Activated CD4-positive, alpha-beta T cell treated with anti-CD3 and anti-CD28 coated beads, Interleukin-2, amount 50 U/mL, for 4 hours (primary cell): ENCODE measurements at places on chromosomes 13 and 19.

DNA sequence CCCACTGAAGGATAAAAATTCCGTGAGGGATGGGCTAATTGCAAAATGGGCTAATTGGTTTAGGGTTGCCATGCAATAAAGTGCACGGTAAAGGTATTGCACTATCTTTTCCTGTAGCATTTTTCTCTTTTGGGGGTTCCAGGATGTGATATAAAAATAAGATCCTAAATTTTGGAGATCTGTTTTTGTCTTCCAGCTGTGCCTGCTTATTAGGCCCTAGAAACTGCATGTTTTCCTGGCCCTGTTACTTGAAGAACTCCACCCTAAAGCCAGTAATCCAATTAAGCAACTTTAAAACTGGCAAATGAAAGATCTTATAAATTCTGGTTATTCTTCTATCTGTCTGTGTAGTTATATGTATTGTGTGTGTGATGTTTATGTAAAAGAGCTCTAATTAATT is 2489.6 kb downstream of the PCDH9 start:
- no peak for DNase-seq

GRCh38 chr13:113345486-113345885 is 18.4 kb downstream of the GRTP1 start:
- no peak for DNase-seq

- no peak for DNase-seq
Measured at GRCh38 chr13:50357136-50357535, 341.9 kb downstream of the KCNRG start.

DNA sequence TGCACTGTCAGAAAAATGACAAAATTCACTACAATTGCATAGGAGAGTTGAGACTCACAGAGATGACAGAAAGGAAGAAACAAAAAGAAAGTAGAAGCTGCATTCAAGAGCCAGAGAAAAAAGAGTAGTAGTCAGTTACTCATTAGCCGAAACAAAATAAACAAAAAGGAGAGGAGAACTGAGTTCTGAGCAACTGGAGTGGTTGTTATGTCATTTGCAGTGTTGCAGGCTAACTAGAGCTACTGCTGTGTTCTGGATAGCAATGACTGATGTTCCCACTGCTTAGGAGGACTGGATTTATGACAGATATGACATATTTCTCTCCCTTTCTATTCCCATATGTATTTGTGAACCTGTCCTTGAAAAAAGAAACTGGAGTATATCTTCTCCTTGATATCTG is 482.6 kb downstream of the RFC3 start:
- DNase-seq = no peak

GRCh38 chr19:50492303-50493052 is 15.8 kb upstream of the GARIN5A start:
- DNase-seq = peak; percentile 28

- no peak for DNase-seq
Measured at GRCh38 chr13:80131204-80131603, 209.7 kb downstream of the SPRY2 start.

DNA sequence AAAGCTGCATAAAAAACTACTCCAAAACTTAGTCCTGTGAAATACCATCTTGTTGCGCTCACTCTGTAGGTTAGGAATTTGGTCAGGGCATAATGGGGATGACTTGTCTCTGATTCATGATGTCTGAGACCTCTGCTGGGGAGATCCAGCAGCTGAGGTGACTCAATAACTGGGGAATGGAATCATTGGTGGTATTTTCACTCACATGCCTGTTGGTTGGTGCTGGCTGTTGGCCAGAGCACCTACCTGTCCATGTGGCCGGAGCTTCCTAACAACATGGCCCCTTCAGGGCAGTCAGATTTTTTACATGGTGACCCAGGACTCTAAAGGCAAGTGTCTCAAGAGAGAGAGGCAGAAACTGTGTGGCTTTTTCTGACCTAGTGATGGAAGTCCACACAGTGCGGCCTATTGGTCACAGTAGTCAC is 7.4 kb upstream of the ESD start:
- no peak for DNase-seq

GRCh38 chr13:59488436-59488835 is 675.3 kb downstream of the DIAPH3 start:
- no peak for DNase-seq

- no peak for DNase-seq
Measured at GRCh38 chr19:19637523-19638251, 5.8 kb downstream of the GMIP start.

DNA sequence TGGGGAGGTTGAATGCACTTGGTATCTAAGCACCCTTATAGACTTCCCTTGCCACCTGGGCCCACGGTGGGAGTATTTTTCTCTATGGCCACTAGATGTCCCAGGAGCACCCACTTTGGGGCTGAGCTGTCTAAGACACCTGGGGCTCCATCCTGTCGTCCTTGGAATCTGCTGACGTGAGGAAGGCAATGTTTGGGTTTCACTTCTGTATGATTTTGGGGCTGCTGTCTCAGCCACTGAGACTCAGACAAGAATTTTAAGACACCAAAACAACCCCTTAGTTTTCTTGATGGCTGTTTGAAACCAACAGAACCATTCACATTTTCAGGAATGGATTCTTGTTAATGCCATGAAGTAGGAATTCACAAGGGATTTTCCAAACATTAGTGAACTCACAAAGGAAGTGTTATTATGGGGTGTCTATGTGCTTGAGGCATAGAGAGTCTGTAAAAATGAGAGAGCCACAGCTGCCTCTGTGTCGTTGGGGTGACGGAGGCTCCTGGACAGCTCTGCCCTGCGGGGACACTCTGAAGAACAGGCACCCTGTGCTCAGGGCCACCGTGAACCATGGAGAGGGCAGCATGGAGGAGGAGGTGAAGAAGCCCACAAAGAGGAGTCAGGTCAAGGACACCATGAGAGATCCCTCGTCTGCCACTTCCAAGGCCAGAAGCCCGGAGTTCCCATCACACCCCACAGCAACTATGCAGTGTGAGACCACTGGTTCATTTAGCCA is 106.8 kb upstream of the SPATA13 start:
- peak; percentile 41 for DNase-seq

- no peak for DNase-seq
Measured at GRCh38 chr19:50831026-50831396, 2.4 kb downstream of the KLK15 start.

GRCh38 chr13:112905619-112905989 is 63.4 kb upstream of the MCF2L start:
- no peak for DNase-seq

GRCh38 chr19:12733369-12734214 is 892 bp downstream of the TRIR start:
- DNase-seq = peak; percentile 15

DNA sequence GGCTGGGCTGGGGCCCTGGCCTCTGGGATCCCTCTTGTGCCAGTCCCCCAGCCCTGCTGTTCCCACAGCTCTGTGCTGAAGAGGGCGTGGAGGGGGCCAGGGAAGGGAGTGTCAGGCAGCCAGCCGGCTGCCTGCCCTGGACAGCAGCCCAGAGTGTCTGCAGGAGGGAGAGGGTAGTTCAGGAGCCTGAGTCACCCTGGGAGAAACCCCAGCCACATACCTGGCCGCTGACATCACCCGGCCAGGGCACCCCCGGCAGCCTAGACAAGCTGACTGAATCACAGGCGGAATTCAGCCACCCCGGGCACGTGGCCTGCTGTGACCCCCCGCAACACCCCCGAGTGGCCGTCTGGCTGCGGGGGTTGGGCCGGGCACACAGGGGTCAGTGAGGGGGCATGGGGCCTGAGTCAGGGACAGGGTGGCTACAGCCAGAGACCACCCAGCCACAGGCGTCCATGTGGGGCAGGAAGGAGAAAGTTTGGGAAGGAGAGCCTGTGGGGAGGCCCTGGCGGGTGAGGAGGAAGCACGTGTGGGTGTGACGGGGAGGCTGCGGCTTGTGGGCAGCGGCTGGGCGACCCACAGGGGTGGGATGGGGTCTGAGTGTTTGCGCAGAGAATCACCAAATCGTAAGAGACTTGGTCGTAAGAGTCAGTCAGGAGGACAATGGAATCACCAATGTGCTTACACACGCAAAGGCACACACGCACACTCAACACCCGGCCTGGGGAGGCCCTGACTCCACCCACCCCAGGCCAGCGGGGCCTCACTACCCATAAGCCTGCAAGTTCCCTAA is 11.9 kb upstream of the FOSB start:
- peak; percentile 38 for DNase-seq

GRCh38 chr13:70644052-70644451 is 535.8 kb upstream of the KLHL1 start:
- DNase-seq = no peak

DNA sequence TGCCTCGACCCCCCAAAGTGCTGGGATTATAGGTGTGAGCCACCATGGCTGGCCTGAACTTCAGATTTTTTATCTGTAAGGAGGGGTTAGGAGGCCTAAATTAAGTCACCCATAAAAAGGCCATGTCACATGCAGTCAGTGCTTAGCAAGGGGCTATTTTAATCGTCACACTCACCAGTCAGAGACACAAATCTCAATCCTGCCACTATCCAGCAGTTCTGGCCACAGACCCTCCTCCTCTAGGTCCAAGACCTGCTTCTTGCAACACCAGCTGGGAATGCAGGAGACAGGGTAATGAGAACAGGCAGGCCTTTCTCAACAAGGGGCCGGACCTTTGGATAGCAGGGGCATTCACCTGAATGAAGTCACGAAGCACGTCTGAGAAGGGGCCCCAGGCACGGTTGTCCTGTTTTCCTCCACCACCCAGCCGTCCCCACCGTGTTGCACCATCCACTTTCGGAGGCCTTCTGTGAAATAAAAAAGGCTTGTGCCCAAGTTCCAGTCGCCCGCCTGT is 1.4 kb downstream of the FBXO27 start:
- no peak for DNase-seq

DNA sequence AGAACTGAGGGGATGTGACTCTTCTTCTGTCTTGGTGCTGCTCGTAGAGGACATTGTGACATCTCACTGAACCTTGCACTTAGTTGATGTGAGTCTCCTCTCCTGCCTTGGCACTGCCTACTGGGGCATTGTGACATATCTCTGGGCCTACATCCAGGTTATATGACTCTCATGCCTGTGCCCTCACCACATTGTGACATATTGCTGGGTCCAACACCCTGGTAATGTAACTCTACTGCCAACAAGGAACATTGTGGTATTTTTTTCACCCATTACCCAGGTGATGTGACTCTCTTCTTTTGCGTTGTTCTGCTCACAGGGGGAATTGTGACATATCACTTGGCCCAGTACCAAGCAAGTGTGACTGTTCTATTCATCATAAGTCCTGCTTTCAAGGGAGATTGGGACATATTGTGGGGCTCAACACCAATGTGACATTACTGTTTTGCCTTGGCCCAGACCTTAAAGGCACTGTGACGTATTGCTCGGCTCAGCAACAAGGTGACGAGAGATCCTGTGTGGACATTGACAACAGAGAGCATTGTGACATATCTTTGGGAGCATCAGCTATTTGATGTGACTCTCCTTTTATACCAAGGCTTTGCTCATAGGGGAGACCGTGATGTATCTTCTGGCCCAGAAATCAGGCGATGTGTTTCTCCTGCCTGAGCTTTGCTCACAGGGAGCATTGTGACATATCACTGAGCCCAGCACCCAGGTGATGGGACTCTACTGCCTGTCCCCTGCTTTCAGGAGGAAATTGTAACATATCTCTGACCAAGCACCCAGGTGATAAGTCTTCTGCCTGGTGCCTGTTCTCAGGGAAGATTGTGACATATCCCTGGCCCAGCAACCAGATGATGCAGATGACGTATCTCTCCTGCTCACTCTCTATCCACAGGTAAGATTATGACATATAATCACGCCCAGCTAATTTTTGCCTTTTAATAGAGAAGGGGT is 12.2 kb upstream of the ZNF429 start:
- no peak for DNase-seq

DNA sequence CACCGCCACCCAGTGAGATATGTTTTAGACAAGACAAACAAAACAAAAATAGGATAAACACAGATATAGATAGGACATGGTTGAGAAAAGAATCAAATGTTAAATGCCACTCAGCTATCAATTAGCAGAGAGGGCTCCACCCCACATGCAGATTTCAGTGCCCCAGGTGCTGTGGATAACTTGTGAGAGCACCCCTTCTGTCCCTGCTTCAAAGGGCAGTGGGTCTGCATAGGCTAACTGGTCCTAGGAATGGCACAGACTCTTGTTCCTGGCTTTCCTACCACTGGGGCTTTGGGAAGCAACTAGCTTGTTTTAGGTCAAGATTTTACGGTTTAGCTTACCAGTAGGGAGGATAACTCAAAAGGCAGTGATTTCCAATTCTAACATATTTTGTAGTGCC is 460.3 kb downstream of the TSHZ3 start:
- no peak for DNase-seq

DNA sequence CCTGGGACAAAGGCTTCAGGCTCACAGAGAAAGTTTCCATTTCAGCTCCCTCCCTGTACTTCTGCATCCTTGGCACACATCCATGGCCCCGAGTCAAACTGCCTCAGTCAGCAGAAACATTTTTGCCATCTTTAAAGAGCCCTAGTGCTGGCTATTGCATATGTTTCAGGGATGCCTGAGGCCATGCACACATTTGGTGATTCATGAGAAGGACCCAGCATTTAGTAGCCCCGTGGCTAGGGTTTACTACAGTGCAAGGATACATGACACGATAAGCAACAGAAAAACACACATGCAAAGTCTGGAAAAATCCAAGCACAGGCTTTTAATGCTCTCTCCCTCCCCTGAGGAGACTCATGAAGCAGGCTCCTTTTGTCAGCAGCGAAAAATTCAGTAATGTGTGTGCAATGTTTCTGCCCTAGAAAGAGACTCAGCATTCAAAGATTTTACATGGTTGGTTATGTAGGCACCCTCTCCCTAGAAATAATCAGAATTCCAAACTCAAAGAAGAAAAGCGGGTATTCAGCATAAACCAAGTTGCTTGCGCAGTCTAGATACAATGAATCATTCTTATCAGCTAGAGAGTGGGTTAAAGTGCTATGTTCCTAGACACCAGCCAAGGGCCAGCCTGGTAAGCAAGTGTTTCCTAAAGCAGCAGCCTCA is 17.6 kb downstream of the ACOD1 start:
- DNase-seq = no peak

- no peak for DNase-seq
Measured at GRCh38 chr19:2469102-2469914, 6.6 kb upstream of the GADD45B start.

- no peak for DNase-seq
Measured at GRCh38 chr13:95552208-95552538, 347 bp upstream of the CLDN10 start.

DNA sequence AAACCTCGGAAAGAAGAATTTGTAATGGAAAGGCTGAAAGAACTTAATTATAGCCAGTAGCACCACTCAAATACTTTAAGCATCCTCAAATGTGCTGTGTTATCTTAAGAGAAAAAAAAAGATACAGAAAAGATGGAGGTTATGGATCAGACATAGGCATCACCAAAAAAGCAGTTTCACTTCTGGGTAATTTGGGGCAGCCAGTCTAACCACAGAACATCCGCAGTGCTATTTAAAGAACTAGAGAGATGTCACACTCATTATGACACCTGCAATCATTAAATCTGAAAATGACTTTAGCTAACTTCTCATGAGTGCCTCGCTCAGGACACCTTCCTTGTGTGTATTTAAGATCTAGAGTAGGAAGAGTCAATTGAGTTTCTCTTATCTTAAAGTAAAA is 211.8 kb downstream of the RBM26 start:
- no peak for DNase-seq
